CD4-positive, CD25-positive, alpha-beta regulatory T cell (primary cell): ENCODE measurements at places on chromosomes 7 and 10.
A peak's percentile ranks its signal among the peaks of the same experiment; 100 is the strongest.

DNA sequence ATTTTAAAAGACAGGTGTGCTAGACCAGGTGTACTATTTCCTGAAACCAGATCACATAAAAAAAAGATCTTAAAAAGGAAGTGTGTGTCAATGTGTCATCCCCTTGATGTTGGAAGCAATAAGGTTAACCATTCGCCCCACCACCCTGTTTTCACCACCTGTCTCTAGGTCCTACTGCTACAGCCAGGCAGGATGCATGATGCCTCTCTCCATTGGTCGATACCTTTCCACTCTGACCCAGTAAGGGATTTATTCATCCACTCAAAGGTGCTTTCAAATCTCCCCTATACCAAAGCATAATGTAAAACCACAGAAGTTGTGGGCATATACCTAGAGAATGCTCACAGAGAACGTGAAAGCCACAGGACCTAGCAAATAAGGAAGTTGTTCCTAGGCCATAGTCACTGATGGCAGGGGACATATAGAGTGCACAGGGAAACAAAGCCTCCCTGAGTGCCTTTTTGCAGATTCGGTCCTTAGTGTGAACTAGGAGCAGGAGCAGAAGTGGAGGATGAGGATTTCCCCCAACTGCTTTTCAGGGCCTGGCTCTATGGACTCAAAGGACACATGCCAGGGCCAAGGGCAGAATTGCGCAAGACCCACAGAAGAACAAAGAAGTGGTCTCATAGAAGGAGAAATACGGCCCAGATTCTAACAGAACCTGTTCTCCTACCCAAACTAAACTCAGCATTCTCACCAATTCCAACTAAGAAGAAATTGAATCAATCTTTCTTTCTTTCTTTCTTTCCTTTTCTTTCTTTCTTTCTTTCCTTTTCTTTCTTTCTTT, 631.5 kb upstream of the NRP1 start:
- no peak for DNase-seq

GRCh38 chr7:25148772-25149575, 23.9 kb upstream of the CYCS start:
- DNase-seq, result no peak

- DNase-seq, result no peak
Observed at GRCh38 chr10:62545160-62546066, 171.2 kb downstream of the ZNF365 start.

DNA sequence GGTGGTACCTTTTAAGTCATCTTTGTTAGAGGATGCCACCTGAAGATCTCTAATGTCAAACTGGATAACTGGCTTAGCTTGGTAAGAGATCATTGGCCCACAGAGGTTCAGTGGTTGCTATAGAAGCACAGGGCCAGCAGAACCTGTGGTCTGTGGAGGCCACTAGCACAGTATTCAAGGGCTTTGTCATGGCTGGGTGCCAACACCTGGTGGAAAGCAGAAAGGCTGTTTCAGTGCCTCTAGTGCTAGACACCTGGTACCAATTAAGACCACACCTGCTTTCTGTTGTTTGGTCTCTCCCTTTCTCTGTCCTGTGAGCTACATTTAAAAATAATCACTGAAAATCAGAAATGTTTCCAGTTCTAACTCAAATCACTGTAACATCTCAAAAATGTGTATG, 10.0 kb upstream of the PCGF5 start:
- DNase-seq, result peak; percentile 47

GRCh38 chr7:111011520-111011919, 79.4 kb upstream of the LRRN3 start:
- DNase-seq, result no peak

- no peak for DNase-seq
Observed at GRCh38 chr7:131952365-131952764, 395.9 kb upstream of the PODXL start.

- DNase-seq, result peak; percentile 35
Observed at GRCh38 chr10:104614245-104614831, 26.8 kb upstream of the SORCS3 start.

DNA sequence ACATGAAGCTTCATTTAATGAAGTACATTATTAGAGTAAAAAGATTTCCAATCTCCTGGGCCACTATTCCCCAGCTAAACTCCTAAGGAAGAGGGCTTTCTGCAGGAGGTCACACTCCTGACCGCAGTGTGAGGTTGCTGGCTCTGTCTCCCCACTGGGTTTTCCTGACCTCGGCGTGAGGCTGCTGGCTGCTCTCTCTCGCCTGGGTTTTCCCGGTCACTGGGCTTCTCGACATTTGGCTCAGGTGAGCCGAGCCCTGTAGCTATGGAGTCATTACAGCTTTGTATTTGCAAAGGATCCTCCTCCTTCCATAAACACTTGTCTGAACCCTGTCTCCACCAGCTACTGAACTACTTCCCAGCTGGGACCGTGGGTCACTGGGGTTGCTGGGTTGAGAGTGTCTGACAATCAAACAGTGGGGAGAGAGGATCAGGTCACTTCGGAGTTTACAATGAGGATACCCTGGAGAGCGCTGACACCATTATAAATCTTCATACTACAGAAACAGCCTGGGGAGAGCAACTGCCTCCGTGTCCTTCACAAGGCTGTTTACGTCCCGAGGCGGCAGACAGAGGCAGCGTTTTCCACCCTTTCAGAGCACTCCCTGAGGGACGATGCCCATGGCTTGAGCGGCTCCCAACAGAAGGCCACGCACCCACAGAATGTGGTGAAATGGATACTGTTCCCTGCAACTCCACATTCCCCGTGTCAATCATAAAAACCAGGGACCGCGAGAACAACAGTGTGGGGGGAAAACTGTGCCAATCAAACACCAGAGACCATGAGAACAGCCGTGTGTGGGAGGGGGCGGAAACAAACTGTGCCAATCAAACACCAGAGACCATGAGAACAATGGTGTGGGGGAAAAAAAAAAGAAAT, 226.2 kb downstream of the ZMYND11 start:
- no peak for DNase-seq

DNA sequence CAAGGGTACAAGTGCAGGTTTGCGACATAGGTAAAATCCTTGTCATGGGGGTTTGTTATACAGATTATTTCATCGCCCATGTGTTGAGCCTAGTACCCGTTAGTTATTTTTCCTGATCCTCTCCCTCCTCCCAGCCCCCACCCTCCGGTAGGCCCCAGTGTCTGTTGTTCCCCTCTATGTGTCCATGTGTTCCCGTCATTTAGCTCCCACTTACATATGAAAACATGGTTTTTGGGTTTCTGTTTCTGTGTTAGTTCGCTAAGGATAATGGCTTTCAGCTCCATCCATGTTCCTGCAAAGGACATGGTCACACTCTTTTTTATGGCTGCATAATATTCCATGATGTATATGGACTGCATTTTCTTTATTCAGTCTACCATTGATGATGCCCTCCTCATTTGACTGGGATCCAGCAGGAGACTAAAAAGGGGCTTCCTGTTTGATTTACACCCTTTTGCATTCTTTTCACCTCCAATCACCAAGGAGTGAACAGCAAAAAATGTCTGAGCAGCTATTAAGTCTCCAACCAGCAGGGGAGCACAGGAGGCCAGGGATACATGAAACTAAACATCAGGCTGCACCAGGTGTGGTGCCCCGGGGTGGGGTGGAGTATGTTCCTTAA, 188.2 kb downstream of the SKIDA1 start:
- DNase-seq, result no peak

DNA sequence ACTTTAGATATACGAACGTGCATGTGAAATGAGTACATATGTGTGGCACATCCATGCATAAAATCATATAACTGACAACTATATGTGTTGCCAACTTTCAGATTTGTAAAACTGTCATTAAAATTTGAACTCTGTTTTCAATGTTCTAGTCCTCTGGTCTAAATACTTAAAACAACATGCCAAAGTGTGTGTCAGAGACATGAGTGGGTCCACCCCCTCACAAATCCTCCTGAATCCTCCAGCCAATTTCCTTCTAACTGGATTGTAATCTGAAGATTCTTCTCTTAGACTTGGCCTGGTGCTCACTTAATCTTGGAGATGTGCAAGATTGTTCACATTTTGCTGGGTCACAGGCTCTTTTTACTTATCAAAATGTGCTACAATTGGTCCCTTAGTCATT, 184.1 kb downstream of the RELN start:
- DNase-seq, result no peak

DNA sequence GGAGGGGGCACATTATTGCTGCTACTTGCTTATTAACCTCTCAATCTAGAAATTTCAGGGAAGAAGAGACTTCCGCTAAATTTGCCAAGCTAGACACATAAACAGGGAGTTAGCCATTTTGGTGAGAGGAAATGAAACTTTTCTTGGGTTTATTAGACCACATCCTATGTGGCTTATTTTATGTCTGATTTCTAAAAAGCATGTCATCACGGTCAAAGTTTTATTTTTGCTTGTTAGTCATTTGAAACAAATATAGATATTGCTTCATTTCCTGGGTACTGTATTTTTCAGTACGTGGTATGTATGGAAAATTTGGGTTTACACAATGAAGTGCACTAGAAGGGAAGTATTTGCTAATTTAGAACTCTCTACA, 144.1 kb downstream of the TCF7L2 start:
- DNase-seq, result peak; percentile 51

- DNase-seq, result no peak
Observed at GRCh38 chr7:20233362-20233761, 16.2 kb upstream of the MACC1 start.

GRCh38 chr7:14579971-14580370, 322.6 kb downstream of the DGKB start:
- no peak for DNase-seq

DNA sequence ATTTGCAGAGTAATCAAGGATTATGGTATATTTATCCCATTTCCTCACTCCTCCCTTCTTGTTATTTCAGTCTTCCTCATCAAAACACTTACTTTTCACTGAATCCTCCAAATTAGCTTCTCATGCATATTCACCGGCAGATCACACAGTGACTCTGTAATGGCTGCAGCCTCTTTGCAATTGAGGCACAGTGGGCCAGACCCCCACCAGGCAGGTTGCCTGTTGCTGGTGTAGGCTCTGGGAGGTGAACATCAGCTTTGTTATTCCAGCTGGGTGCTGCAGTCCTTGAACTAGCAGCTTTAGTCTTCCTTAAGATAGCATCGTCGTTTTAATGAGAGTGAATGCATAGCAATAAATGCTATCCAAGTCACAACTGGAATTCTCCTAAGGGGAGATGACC, 449.3 kb downstream of the CNTNAP2 start:
- no peak for DNase-seq

GRCh38 chr10:118912961-118913600, 116.4 kb upstream of the NANOS1 start:
- DNase-seq, result no peak

- DNase-seq, result no peak
Observed at GRCh38 chr7:155217634-155218033, 80.0 kb upstream of the INSIG1 start.

- no peak for DNase-seq
Observed at GRCh38 chr10:69839696-69840345, 38.1 kb downstream of the COL13A1 start.

DNA sequence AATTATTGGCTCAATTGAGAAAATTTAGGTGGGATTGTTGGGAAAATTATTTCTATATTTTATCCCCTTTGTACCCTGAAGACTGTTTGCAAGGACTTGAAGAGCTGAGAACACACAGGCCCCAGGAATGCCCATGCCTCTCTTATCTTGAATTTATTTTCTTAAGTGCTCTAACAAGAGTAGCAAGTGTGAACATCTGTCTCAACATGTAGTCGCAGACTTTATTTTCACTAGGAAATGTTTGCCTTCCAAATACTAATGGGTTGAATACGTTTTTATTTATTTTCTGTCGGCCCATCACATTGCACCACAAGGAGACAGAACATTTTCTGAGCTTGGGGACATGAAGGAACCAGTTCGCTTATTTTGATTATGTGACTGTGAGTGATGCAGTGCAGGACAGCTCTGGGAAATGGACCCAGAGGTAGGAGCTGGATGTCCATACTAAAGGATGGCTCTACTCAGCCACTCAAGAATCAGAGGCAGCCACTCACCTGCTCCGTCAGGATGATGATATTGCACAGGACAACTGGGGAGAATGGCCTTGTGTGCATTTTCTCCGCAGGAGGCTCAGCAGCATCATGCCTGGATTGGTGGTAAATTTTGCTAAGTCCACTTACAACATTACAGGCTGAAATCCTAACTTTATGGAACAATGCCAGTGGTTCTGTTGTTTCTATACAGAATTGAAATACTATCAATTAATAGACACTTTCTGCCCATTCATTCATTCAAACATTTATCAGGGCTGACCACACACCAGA, 332.7 kb downstream of the FGFR2 start:
- DNase-seq, result no peak

DNA sequence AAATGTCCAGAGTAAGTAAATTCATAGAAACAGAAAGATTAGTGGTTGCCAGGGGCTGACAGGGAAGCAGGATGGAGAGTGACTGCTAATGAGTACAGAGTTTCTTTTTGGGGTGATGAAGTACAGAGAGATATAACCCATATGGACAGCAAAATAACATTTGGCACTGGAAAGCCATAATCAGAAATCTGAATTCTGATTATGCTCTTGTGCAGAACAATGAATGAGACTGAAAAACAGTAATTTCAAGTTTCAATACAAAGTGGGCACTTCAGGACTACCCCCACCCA, 4.5 kb downstream of the RHEB start:
- DNase-seq, result no peak

- no peak for DNase-seq
Observed at GRCh38 chr7:12888717-12889116, 201.3 kb downstream of the ARL4A start.

DNA sequence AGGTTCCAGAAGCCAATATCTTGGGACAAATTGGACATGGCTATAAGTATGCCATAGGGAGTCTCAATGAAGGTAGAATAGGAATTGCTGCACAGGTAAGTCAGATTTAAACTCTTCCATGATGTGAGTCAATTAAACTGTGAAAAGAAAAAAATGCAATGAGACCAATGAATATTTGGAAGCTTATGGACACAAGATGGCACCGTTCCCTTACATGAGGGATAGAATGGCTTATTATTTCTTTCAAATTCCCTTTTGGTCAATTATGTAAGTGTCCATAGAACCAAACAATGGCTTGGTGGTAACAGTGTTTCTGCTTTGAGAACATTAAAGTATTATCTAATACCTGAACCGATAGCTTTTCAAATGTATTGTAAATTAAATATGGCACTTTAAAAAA, 35.6 kb downstream of the ACADSB start:
- DNase-seq, result no peak

- DNase-seq, result no peak
Observed at GRCh38 chr10:28796606-28797512, 119.5 kb downstream of the BAMBI start.

GRCh38 chr10:126867567-126868365, 37.5 kb upstream of the DOCK1 start:
- DNase-seq, result no peak

DNA sequence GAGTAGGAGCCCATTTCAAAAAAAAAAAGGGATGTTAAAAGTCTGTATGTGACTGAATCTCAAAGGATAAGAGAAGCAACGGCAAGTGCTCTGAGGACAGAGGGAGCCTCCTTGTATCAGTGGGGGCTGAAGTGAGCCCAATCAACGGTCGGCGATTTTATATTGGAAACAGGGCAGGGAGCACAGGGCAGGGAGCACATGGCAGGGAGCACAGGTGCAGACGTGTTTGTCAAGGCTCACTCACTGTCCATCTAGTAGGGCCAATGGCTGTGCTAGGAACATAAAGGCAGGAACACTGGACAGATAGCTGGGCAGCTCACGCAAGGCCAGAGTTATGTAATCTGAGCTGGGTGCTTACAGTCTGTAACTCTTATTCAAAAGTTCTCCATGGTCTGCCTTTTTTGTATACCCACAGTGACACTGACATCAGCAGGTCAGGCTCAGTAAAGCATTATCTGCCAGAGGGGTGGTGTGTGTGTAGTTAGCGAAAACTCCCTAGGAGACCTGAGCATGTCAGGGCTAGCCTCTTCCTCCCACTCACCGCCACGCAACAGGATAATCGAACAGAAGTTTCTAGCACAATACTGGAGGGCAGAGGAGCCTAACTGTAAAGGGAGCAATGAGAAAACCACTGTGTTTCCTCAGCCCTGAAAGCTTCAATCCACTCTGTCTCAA, 15.4 kb downstream of the AKR1B1 start:
- no peak for DNase-seq
